Non-pigmented ciliary epithelial cell (primary cell): ENCODE measurements at places on chromosomes 3 and 15.

DNA sequence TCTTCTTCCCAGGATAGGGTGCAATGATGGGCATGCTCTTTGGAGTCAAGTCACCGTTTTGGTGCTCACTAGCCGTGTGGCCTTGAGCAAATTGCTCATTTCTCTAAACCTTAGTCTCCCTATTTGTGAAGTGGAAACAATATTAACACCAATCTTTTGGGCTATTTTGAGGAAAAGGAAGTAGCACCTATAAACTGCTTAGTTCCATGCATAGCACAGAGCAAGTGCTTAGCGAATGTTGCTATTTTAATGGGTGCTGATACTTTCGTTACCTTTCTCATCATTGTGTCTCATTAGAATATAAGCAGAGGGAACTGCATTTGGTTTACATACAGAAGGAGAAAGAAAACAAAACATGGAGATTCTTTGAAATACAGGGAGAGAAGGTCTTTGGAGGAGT is 66.1 kb downstream of the BOC start:
- DNase-seq, result no peak

GRCh38 chr15:59349680-59350420 is 22.8 kb downstream of the MYO1E start:
- DNase-seq, result peak; percentile 84

GRCh38 chr3:100865442-100865841 is 127.8 kb downstream of the ABI3BP start:
- no peak for DNase-seq

DNA sequence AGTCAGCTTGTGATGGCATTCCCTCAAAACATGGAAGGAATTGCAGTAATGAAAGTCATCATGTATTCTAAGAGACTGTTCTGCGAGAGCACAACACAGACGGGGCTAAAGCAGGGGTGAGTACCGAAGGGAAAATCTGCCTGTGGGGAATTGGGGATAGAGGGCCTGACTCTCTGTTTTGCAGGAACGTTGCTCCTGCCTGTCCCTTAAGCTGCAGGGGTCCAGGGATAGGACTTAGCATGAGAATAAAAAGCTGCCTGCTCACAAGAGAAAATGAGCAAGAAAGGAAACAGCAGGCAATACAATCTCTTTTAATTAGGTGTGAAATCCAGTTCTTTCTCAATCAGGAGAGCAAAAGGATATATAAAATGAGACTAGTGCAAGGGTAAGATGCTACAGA is 62.2 kb downstream of the TIGIT start:
- DNase-seq, result no peak

GRCh38 chr3:188122571-188123169 is 31.3 kb upstream of the LPP start:
- no peak for DNase-seq

DNA sequence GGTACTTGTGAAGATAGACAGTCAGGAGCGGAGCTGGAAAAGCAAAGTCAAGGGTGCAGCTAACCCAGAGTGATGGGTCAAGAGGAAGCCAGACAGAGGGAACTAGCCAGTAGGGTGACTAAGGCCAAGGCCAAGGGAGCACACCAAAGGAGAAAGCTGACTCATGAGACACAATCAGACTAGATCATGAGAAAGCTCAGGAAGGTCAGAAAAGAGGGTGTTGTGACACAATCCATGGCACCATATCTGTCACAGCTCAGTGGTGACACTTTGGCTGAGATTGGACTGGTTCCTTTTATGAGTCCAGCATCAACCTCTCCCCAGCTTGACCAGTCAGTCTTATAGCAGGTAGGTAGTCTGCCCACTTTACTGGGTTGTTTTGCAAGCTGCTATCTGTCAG is 22.2 kb downstream of the P2RY1 start:
- no peak for DNase-seq

DNA sequence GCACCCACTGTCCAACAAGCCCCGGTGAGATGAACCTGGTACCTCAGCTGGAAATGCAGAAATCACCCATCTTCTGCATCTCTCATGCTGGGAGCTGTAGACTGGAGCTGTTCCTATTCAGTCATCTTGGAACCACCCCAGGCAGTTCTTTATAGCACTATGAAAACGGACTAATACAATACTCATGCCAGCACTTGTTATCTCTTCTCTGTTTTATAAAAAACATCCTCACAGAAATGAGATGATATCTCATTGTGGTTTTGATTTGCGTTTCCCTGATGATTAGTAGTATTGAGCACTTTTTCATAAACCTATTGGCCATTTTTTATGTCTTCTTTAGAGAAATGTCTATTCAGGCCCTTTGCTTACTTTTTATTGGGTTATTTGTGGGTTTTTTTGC is 156.2 kb upstream of the ARPP21 start:
- no peak for DNase-seq

GRCh38 chr15:78749831-78750230 is 61.4 kb downstream of the ADAMTS7 start:
- no peak for DNase-seq

DNA sequence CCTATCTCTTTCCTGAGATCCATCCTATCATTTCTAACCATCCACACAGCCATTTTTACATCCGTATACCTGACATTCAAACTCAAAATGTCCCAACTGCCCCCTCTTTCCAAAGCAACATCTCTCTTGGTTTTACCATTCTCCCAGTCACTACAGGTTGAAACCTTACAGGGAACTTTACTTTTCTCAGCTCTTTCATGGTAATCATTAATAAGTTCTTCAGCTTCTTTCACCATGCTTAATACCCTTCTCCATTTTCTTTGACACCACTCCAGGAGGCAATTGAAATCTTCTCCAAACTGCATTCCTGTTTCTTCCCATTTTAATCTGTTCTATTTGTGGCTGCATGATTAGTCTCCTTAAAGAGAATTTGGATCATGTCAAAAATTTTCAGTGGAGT is 352.5 kb downstream of the GAP43 start:
- no peak for DNase-seq

DNA sequence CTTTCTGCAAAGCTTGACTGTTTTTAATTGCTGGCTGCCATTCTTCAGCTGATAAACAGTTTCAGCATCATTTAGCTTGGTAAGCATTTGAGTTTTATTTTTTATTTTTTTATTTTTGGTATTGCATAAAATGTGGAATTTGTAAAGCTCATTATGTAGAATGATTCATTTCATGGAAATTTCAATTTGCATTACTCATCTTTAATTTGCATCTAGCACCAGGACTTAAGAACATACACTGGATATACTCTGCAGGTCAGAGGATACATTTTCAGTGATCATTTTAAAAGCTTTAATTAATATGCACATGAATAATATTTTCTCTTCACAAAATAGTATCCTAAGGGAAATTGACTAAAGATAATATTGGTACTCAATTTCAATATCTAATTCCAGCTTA is 732.4 kb upstream of the BCHE start:
- DNase-seq, result no peak

- no peak for DNase-seq
Measured at GRCh38 chr3:2940062-2940461, 170.1 kb downstream of the IL5RA start.

GRCh38 chr15:71444032-71444810 is 328.9 kb downstream of the THSD4 start:
- DNase-seq, result no peak

DNA sequence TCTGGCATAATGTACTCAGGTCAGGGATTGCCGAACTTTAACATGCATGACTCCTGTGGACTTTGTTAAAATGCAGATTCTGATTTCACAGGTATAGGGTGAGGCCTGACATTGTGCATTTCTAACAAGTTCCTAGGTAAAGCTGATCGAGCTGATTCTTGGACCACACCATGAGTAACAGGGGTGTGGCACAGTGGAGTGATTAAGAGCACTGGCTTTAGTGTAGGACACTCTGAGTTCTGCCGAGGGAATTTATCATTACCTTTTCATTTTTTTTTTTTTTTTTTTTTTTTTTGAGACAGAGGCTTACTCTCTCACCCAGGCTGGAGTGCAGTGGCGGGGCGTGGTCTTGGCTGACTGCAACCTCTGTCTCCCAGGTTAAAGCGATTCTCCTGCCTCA is 169.3 kb downstream of the ADAMTS9 start:
- no peak for DNase-seq

DNA sequence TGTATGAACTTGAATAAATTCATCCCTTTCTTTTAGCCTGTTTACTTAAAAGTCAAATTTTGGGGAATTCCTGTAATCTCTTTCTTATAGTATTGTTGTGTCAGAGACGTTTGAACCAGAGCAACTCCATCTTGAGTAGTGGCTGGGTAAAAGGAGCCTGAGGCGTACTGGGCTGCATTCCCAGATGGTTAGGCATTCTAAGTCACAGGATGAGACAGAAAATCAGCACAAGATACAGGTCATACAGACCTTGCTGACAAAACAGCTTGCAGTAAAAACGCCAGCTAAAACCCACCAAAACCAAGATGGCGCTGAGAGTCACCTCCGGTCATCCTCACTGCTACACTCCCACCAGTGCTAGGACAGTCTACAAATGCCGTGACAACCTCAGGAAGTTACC is 94.5 kb downstream of the P3H2 start:
- DNase-seq, result no peak

DNA sequence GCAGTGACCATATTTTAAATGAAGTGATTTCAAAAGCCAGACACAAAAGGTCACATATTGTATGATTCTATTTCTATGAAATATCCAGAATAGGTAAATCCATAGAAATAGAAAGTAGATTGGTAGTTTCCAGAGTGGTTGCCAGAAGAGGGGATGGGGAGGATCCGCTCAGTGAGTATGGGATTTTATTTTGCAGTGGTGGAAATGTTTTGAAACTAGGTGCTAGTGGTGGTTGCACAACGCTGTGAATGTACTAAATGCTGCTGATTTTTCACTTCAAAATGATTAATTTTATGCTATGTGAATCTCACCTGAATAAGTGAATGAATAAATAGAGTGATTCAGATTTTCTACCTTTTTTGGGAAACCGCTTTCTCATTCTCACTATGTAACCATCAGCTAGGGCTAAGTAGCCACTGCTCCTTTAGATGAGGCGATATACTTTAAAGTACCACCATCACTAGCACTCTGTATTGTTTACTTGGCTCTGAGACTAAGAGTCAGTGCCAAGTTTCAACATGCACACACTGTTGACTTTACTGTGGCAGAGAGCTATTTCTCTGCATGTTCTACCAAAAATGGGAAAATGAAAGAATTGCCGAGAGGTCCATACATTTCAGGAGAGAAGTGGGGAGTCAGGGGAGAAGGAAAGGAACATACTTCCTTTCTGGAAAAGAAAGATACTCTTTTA is 90.7 kb upstream of the GOLIM4 start:
- DNase-seq, result no peak

GRCh38 chr15:101539492-101539891 is 50.0 kb upstream of the PCSK6 start:
- no peak for DNase-seq

GRCh38 chr3:48140936-48141603 is 47.1 kb downstream of the CDC25A start:
- no peak for DNase-seq

- no peak for DNase-seq
Measured at GRCh38 chr3:177141899-177142646, 55.2 kb downstream of the TBL1XR1 start.

- peak; percentile 54 for DNase-seq
Measured at GRCh38 chr3:190265796-190266195, 56.5 kb downstream of the CLDN1 start.

DNA sequence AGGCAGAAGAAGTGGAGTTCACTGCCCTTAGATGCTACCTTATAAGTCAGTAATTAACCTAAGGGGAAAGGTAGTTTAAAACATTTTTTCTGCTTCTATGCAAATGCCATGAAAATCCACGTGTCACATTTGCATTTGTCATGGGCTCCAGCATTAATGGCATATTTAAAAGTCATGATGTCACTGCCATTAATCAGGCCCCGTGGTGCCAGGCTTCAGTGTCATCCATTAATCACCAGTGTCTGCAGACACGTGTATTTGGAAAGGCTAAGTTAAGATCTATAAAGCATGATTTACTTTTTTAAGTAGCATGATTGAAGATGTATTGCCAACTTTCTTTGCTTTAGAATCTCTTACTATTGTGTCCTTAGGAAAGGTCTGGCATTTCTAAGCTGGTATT is 857.8 kb downstream of the TUSC7 start:
- DNase-seq, result no peak

DNA sequence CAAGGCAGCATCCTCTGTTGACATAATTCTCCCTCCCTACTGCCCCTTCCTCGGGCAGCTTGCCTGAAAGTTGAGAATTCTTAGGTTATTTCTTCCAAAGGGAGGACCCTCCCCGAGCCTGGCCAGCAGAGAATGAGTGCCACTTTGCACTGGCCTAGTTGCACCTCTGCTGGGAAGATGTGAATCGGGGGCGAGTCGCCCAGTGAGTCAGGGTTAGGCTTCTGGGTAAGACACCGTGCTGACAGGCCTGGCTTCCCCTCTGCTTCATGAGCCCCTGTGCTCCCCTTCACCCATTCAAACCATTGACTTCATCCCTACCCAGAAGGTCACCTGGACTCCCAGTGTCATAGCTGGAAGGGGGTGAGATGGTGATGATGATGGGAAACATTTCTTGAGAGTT is 82.3 kb downstream of the AAGAB start:
- no peak for DNase-seq

DNA sequence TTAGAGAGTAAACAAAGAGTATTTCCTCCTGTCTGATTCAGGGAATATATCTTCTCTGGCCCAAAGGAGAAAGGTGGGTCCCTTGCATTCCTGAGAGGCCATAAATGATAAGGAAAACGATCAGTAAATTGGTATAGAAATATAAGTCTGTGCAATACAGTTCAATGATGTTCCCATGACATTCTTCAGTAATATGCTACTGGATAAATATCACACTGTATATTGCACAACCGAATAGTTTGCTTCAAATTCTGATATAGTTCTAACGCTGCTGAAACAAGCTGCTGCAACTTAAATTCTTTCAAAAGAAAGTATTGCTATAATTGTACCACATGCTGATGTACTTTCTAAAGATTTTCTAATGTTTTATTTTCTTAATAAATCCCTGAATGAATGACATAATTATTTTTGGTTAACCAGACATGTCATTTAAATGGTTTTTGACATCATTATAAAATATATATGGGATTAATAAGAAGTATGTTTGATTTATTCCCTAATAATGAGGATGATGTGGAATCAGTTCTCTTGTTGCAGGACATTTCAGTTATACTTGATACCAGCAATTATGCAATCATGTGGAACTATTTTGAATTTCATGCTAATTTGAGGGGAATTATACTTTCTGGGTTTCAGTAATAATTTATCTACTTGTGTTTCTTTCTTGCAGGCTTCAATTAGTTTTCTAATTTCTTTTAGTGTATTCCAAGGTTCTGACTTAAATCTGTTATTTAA is 44.9 kb downstream of the FGF7 start:
- DNase-seq, result no peak

GRCh38 chr3:104646196-104646595 is 720.5 kb upstream of the ALCAM start:
- no peak for DNase-seq

DNA sequence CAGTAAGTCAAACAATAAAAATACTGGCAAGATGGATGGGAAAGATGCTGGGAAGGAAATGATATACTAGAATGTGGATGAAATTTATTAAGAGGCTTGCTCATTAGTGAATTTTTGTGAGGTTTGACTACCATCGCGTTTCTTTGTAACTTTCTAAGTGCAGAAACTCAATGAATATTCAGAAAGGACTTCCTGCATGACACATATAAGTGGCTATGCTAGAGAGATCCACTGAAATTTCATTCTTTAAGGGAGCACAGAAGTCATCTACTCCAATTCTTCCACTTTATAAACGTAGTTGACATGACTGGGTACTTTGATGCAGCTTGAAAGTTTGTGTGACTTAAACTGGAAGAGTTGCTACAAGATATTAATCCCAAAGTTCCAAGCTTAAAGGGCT is 88.0 kb downstream of the SHQ1 start:
- no peak for DNase-seq
